Left hindlimb (tissue), 1 donor: ENCODE measurements at places on chromosomes 16 and 17.
A peak's percentile ranks its signal among the peaks of the same experiment; 100 is the strongest.

DNA sequence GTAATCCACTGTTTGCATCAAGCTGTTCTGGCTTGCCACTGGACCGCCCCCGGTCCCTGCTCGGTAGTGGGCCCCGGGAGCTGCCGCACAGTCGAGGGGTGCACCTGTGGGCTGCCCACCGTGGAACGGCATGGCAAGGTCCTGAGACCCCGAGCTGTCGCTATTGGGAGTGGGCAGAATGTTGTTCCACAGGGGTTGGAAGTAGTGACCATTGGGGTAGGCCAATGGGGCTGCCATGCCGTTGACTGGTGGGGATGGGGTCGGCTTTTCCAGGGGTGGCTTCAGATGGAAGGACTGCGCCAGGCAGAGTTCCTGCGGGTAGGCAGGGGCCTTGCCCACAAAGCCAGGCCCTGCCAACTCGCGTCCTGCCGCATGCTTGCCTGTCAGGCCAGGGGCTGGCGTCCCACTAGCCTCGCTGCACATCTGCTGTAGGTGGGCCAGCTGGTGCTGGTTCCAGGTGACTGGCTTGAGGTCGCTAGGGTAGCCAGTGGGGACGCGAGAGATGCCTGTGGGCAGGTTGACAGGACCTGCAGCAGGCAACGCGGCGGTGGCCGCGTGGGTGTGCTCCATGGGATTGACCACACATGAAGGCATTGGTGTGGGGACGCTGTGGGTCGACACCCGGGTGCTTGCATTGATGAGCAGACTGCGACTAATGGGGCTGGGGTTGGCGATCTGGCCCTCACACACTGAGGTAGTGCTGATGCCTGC lies 14.8 kb downstream of the TRAF4 start:
- DNase-seq, result no peak

DNA sequence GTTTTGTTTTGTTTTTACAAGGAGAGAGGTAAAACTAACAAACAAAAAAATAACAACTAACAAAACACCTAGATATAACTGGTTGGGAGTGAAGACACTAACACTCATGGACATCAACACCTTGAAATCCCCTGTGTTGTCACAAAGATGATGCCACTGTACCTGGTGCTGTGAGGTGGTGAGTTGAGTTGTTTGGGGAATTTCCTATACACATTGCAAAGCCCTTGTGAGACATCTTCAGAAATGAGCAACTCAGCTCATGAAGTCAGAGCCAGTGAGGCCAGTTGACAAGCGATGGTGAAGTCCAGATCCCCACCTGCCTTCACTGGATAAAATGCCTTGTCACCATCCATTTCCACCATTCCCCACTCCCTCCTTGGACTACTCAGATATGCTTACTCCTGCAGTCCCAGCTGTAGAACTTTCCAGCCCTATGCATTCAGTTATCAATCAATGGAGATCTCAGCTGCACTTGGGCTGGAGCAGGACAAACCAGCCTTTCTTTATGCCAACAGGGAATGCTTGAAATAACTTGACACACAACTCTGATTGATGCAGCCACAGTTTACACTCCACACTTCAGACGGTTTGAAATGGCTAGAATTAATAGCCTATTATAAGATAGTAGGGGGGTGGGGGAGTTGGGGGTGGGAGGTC lies 22.2 kb downstream of the ANKFN1 start:
- no peak for DNase-seq

DNA sequence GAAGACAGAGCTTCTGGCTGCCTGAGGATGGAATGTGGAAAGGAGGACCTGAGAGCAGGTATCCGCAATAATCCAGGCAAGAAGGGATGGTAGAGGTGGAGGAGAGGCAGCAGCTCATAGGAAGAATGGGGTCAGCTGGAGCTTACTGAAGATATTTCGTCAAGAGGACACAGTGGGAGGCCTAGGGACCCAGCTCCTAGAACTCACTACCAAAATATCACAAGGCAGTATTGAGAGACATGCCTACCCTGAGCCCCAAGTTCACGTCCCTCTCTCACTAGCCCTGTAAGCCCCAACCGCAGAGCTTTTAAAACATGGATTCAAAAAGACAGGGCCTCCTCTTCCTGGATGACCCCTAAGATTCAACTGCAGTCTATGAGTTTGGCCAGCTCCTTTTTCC lies 14.2 kb upstream of the CCL8 start:
- no peak for DNase-seq

GRCh38 chr16:88385831-88386815 lies 3.4 kb downstream of the ZNF469 start:
- DNase-seq, result no peak

GRCh38 chr16:83561876-83562275 lies 245.9 kb upstream of the HSBP1 start:
- no peak for DNase-seq

DNA sequence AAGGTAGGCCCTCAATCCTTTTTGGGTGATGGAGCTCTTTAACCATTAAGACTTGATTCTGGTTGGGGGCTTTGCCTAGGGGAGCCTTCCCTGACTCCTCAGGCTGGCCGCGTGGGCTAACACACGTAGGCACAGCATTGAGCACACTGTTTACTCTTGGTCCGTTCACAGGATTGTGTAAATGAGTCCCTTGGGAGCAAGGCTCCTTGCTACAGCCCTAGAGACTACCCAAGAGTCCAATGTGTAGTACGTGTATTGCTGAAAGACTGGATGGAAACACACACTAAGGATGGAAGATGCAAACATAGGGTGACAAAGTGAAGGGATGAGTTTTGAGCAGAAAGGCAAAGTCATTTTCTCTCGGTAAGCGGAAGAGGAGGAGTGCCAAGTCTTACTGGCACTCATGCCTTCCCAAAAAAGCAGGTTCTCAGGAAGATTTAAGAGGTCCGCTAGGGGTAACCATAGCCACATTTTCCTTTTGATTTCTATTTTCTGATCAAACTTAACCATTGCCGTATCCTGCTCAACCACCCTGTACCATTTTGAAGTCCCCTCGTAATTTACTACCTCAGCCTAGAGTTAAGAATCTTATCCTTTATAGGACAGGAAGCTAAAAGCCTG lies 911 bp upstream of the ITGA2B start:
- DNase-seq, result no peak

DNA sequence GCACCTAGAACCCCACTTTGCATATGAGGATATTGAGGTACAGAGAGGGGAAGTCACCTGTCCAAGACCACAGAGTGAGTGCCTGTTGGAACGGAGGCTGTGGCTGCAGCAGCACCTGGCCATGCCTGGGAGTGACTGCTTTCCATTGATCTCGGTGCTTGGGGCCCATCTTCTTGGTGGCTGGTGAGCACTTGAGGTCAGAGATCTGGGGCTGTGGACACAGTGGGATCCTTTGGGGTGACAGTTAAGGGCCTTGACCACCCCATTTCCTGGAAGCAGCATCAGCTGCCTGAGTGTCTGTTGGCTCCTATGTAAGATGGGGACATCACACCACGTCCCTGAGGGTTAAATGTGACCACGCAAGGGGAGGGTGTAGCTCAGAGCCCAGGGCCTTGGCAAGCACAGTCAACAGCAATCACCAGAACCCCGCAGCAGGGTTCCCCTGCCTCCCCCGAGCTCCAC lies 111.7 kb downstream of the IRF8 start:
- no peak for DNase-seq

DNA sequence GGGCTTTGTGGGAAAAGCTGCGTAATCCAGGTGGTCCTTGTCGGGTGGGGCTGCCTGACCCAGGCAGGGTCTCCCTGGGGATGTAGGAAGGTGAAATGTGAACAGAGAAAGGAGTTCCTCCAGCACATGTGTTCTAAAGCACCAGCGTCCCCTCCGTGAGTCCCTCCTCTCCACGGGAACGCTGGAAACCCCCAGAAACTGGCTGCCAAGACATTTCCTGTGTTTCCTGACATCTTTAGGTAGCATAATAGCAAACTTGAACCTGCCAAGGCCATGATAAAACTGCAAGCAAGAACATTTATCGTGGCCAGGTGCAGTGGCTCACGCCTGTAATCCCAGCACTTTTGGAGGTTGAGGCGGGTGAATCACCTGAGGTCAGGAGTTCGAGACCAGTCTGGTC lies 12.6 kb upstream of the PYDC1 start:
- no peak for DNase-seq

DNA sequence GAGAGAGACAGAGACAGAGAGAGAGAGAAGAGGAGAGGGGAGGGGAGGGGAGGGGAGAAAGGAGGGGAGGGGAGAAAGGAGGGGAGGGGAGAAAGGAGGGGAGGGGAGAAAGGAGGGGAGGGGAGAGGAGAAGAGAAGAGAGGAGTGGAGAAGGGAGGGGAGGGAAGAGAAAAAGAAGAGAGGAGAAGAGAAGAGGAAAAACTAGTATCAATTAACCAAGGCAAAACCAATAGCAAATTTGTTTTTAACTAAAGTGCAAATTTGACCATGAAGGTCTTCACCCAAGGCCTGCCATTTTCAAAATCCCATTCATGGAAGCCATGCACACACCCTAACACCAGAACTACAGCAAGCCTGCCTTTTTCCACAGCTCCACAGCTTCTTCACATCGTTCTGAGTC lies 16.6 kb downstream of the GRIN2A start:
- DNase-seq, result no peak

- DNase-seq, result peak; percentile 50
Observed at GRCh38 chr16:11629071-11630030, 38.9 kb upstream of the SNN start.

DNA sequence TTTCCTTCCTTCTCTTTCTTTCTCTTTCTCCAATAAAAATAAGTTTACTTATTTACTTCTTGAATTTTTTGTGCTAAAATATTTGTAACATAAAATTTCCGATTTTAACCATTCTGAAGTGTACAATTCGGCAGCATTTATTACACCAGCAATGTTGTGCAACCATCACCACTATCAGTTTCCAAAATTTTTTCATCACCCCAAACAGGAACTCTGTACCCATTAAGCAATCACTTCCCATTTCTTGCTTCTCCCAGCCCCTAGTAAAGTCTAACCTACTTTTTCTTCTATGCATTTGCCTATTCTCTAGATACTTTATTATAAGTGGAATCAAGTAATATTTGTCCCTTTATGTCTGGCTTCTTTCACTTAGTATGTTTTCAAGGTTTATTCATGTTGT lies 2.5 kb upstream of the HP start:
- no peak for DNase-seq

GRCh38 chr17:42623732-42624596 lies 14.5 kb downstream of the TUBG1 start:
- no peak for DNase-seq

- DNase-seq, result no peak
Observed at GRCh38 chr16:13767215-13767614, 152.7 kb upstream of the ERCC4 start.

DNA sequence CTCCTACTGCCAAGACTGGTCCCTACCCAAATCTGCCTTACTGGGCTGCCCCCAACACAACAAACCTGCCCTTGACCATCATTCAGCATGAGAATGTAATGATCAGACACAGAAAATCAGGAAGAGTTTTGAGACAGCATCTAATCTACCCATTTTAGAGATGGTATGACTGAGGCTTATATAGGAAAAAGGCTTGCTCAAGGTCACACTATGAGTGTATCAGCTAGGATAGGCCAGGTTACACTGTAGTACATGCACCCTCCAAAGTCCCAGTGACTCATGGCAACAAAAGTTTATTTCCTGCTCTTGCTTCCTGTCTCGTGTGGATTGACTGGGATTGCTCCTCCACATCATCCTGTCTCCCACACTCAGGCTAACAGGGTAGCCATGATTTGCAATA lies 27.9 kb downstream of the NLRC5 start:
- DNase-seq, result no peak

GRCh38 chr17:3308603-3309002 lies 10.4 kb upstream of the OR3A1 start:
- no peak for DNase-seq

DNA sequence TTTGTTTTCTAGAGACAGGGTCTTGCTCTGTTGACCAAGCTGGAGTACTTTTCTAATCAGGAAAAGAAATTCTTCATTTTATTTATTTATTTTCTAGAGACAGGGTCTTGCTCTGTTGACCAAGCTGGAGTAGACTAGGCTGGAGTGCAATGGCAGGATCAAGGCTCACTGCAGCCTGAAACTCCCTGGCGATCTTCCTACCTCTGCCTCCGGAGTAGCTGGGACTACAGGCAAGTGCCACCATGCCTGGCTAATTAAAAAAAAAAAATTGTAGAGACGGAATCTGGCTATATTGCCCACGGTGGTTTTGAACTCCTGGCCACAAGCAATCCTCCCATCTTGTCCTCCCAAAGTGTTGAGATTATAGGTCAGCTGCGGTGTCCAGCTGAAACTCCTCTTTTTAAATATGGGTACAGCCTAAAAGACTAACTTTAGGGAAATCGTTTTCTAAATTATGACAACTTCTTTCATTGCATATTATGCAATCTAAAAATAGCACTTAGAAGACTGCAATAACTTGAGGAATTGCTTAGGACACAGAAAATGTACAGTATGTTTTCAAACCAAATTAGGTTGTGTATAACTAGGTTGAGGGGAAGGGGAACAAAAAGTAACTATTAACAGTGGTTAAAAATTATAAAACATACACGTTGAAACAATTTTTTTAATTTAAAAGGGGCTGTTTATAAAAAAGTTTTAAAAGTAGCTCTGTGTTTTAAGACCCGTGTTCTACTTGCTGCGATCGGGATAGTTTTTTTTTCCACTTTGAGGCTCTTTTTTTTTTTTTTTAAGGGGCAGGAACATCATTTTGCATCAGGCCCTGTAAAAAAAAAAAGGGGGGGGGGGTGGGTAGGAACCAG lies 4.7 kb downstream of the PRAC1 start:
- DNase-seq, result no peak

- peak; percentile 82 for DNase-seq
Observed at GRCh38 chr17:42653179-42654124, 5.6 kb upstream of the TUBG2 start.

DNA sequence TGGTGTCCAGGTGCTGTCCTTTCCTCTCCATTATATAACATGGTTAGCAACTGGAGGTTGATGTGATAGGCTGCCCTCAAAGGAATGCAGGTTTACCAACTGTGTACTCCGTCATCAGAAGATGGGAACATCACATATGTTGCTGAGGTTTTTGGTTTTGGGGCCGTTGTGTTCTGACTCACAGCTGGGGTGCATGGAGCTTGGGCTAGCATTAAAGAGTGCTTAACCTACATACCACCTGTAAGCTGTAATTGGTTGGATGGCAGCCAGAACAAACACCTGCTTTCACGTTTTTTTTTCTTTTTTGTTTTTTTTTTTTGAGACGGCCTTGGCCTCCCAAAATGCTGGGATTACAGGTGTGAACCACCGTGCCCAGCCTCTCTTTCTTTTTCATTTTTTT lies 20.9 kb downstream of the TMEM11 start:
- no peak for DNase-seq

DNA sequence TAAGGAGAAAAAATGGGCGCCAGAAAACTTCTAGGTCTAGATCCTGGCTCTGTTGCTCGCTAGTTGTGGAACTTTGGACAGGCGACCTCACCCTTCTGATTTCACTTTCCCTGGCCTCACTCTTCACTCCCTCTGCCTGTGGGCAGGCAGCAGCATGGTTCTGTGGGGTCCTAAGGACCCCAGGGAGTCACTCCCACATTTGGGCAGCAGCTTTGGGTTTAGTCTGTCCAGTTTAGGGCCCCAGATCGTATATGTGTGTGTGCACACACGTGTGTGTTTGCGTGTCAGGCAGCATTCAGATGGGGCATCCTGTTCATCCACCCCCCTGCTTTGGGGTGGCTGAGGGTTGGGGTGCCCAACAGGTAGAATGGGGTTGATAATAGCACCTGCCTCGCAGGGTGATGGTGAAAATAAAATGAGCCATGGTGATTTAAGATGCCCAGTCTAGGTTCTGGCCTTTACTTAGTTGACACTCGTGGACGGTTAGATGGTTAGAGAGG lies 102.2 kb downstream of the RAB11FIP4 start:
- DNase-seq, result no peak

- DNase-seq, result no peak
Observed at GRCh38 chr17:76593384-76593826, 7.7 kb upstream of the ST6GALNAC2 start.

- DNase-seq, result no peak
Observed at GRCh38 chr17:68646626-68647526, 45.7 kb upstream of the FAM20A start.

GRCh38 chr16:87255866-87256265 lies 61.3 kb downstream of the C16orf95 start:
- no peak for DNase-seq
